ENCODE measurements at places on chromosomes 4 and X. TPM values are rescaled to one million over a fixed set of nuclear protein-coding genes. Genes with fewer than 3 reads are reported as not detected.
A peak's percentile ranks its signal among the peaks of the same experiment; 100 is the strongest.

DNA sequence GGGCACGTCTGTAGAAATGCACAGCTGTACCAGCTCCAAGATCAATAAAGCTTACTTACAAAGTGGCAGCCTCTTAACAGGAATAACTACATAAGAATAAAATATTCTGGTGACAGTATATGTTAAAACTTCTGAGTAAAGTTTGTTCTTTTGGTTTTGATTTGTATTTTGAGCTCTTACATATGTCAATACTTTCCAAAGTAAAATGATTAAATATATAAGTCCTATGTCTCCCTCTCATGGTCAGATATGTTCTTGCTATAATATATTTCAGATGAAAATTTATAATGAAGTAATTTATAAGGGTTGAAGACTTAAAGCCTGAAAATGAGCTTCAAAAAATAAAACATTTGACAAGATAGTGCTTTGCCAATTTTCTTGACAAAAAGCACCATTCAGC is 254.4 kb downstream of the NPFFR2 start:
- DNase-seq, result peak; percentile 12

DNA sequence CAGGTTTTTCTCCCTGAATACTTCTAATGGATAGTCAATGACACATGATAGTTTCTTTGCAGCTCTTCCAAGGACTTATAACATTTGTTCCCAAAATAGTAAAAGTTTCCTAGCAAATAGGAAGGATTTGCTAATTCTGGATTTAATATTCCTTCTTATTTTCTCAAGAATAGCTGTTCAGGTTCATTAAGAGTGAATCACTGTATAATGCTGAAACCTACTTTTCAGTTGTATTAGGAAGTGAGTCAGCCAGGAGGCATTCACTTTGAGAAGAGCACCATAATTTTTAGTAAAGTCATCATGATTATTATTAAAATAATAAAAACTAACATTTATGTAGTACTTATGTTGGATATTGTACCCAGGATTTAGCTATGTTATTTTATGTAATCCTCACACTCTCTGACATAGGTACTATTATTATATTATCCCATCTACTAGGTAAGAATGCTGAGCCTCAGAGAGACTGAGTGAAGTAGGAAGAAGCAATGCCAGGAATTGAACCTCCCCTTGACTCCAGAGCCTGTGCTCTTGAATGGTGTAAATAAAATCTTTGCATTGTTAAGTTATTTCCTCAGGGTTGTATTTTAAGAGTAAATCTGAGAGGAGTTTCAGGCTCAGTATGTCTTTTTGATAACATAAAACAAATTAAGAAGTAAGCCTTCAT is 114.8 kb downstream of the REELD1 start:
- peak; percentile 60 for DNase-seq

DNA sequence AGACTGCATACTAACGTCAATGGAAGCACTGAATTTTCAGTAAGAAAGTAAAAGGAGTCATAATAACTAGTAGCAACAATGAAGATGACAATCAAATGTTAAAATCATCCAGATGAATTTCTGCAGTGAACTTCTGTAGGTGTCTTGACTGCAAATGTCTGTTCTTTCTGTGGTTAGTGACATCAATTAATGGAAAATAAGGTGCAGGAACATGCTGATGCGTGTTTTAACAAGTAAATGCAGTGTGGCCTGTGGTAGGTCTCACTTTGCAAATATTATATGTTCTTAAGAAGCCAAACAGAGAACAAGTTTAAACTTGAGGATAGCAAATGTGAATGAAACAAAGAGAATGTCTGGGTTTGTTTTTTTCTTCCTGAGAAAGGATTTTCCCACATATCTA is 2.6 kb upstream of the DTHD1 start:
- DNase-seq, result no peak

DNA sequence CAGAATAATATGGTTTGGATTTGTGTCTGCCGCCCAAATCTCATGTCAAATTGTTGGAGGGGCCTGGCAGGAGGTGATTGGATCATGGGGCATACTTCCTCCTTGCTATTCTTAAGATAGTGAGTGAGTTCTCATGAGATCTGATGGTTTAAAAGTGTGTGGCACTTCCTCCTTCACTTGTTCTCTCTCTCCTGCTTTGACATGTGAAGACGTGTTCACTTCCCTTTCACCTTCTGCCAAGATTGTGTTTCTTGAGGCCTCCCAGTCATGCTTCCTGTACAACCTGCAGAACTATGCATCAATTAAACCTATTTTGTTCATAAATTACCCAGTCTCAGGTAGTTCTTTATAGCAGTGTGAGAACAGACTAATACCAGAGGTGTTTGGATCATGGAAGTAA is 325.7 kb upstream of the GIMD1 start:
- no peak for DNase-seq

GRCh38 chrX:129777218-129778030 is 2.3 kb upstream of the SASH3 start:
- no peak for DNase-seq

DNA sequence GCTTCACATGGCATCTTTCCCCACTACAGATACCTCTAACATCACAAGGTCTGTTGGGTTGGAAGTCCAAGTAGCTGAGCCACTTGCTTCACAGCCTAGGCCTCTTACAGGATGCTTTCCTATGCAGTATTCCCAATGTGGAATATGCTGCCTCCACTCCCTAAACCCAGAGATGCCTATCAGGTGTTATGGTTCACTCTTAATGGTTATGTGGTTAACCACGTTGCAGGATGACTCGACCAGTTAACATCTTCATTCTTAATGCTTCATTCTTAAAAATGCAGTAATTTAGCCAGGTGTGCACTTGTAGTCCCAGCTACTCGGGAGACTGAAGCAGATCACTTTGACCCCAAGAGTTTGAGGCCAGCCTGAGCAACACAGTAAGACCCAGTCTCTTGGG is 24.2 kb downstream of the HAUS3 start:
- DNase-seq, result no peak

DNA sequence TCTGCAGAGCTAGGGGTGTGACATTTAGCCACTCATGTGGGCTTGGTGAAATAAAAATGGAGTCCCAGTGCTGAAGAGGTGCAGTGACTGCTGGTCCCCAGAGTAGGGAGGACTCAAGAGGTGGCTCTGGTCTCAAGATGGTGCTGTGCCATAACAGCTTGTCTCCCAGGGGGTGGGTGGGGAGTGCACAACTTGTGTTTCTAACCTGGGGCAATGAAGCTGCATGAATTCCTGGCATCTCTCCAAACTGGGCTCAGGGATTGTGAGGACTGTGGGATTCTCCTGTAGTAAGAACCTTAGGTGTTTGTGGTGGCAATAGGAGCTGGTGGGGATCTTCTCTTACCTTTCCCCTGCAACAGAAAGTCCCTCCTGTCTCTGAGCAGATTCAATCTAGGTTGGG is 278.9 kb upstream of the SFRP2 start:
- no peak for DNase-seq

DNA sequence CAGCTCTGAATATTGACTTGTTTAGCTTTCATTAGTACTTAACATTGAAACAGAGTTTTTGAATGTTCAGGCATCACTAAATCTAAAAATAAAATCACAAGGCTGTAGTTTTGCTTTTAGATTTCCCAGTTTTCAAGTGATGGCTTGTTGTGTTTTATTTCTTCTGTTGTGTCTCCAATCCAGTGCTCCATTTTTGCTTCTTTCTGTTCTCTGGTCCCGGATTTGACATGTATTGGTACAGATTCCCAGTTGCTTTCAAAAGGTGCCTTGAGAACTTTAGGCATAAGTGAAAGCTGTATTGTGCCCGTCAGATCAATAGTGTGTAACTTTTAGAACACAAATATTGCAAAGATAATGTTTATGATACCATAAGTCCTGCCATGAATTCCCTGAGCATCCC is 53.2 kb downstream of the ARHGAP10 start:
- no peak for DNase-seq

Gene EMD
- 64.1 TPM for total RNA-seq

Gene KLF8
- total RNA-seq, result 0.99 TPM

DNA sequence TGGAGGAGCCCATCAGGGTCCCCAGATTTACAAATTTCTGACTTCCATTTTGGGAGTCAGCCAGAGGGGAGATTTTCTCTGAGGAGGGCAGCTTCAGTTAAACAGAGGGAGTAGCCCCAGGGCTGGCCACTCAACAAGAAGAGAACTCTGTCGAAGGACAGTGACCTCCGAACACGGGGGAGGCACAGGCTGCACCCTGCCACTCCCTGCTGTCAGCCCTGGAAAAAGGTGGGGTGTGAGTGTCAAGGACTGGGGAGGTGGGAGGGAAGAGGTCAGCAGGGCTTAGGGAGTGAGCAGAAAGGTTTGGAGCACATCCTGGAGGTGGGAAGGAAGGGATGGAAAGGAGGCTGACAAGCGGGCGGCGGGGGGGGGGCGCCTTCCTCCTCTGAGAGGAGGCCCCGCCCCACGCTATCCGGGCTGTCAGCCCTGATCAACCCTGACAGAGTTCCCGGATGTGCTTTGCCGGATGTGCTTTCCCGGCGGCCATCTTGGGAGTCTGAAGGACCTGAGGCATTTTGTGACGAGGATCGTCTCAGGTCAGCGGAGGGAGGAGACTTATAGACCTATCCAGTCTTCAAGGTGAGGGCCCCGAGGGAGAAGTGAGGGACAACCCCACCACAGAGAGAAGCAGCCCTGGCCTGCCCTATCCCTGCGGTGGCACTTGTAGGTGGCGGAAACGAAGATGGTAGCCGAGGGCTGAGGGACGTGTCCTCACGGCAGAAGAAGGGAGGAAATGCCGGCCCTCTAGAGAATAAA is at the start of gene MAGEC1:
MAGEC1 (plus strand) TSS at position 495 of the 756 bp plus-strand sequence. CDS start 1,179 bp downstream, outside the sequence.
- DNase-seq, result no peak

Gene AMBN
- not detected for total RNA-seq

Gene IL13RA2
- 0.12 TPM for total RNA-seq

Gene RXFP1
- not detected for total RNA-seq

DNA sequence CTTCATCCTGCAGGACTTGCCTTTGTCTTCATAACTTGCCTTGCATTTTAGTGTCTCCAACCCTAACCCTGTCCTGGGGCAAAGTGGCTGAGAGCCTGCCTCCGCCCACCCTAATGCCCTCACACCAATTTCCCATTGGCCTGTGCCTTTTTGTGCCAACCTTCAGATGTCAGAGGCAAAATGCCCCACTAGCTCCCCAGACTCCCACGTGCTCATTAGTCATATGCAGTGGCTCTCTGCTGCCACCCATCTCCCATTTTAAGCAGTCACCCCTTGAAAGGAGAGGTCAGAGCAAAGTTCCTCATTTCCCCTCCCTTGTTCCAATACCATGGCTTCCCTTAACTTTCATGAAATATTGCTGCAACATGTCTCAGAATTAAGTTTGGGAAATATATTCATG is 74.8 kb upstream of the PASD1 start:
- no peak for DNase-seq

Gene MAOB
- total RNA-seq, result 0.19 TPM

Gene TLR10
- total RNA-seq, result not detected

DNA sequence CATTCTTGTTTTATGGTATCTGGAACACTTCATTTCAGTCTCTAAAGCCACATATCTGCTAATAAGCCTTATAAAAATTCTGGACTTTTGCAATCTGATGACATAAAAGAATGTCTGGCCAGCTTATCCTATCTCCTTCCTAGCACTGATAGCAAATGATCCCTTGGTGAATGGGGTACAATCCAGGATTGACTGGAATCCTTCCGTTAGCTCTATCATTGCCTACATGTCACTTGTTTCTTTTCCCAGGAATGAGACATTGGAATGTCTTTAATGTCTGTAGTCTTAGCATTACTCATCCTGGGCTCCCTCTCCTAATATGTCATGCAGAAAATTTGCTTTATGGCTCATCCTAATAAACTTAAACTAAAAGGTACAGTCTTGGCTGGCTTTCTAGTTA is 14.8 kb upstream of the PABPC4L start:
- no peak for DNase-seq

Gene RBM47
- 2.0 TPM for total RNA-seq

- DNase-seq, result no peak
Observed at GRCh38 chr4:167221084-167221483, 13.2 kb downstream of the SPOCK3 start.

Gene KLB
- not detected for total RNA-seq

Measured in glomerular endothelial cell (primary cell).